HCT116 (cell line): ENCODE measurements at places on chromosomes 1 and 21. TPM values are rescaled to one million over a fixed set of nuclear protein-coding genes. Genes with fewer than 3 reads are reported as not detected.

GRCh38 chr21:42141643-42142042 is 70.5 kb downstream of the UMODL1 start:
- no peak for DNase-seq

GRCh38 chr21:45796003-45796402 is 152.5 kb downstream of the PCBP3 start:
- DNase-seq, result no peak

GRCh38 chr1:40532844-40533424 is 1.5 kb downstream of the ZNF684 start:
- peak; percentile 50 for DNase-seq

DNA sequence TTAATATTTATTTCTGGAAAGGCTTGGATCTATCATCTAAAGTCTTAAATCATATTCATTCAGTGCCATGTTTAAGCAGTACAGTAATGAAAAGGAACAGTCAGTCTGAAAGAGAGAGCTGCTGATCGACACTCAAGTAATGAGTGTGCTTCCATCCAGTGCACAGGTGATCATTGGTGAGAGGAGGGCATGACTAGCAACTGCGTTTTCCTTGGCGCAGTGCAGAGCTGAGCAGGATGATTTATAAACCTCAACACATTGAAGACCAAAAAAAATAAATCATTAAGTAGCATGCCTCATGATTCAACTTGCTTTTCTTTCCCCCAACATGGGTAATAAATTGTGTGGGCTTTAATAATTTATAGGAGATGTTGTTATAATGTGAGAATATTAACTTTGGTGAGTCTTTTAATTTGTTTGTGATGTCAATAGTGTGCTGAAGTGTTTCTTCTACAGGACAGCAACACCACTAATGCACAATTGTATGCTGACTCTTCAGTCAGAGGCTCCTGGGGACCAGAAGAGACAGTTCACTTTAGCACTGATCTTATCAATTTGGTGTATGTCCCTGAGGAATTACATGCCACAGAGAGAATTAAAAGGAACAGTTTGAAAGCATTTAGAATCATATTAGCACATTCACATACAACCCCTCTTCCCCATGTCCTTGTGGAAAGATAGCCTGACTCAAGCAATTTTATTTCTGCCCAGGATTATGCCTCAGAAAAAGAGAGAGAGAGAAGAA is 199.7 kb upstream of the ADGRL2 start:
- no peak for DNase-seq

DNA sequence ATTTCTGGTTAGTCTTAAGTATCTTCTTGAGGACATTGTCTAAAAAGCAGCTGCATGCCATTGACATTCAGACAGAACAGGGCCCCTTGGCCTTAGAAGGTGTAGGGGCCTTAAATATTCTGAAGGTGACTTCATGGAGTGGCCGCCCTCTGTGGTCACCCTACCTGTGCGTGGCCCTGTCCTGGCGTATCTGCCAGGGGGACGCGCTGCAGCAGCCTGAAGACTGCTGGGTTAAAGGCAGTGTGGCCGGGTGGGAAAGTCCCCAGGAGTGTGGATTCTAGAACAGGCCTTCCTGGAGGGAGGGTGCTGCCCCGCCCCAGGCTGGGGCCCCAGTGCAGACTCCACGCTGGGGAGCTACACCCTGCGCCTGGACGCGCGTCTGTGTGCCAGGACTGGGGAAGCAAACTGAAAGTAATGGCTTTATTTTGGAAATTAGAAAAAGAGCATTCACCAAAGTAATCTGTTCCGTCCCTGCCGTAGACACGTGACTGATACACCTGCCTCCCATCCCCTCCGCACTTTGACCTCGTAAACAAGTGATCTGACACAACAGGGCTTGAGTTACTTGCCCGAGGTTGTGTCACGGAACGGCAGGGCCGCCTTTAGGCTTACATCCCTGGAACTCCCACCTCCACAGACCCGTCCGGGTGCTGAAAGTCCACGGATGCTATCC is 1.8 kb downstream of the AGPAT3 start:
- no peak for DNase-seq

DNA sequence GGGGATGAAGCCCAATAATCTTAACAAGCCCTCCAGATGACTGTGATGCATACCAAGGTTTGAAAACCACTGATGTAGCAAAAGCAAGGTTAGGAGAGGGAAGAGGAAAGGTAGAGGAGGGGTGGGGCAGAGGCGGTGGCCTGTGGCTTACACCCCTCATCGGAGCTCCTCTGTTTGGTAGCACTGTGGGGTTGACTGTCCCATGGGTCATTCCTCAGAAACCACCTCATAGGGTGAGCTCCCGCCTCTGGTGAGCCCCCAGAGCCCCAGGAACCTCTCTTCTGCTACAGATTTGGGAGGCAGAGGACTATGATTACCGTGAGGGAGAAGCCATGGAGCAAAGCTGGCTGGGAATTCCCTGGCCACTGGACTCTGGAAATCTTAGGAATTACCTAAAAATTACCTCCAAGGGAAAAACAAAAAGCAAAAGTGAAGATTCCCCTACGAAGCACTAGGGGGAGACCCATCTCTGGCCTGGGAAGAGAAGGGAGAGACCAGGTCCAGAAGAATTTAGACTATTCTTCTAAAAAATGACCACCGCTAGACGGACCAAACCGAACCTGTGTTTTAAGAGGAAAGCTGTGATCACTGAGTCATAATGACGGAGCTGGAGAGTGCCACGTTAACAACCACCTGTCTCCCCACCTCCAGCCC is 1.5 kb upstream of the RASSF5 start:
- no peak for DNase-seq

- no peak for DNase-seq
Observed at GRCh38 chr21:44255511-44255981, 6.2 kb downstream of the DNMT3L start.

DNA sequence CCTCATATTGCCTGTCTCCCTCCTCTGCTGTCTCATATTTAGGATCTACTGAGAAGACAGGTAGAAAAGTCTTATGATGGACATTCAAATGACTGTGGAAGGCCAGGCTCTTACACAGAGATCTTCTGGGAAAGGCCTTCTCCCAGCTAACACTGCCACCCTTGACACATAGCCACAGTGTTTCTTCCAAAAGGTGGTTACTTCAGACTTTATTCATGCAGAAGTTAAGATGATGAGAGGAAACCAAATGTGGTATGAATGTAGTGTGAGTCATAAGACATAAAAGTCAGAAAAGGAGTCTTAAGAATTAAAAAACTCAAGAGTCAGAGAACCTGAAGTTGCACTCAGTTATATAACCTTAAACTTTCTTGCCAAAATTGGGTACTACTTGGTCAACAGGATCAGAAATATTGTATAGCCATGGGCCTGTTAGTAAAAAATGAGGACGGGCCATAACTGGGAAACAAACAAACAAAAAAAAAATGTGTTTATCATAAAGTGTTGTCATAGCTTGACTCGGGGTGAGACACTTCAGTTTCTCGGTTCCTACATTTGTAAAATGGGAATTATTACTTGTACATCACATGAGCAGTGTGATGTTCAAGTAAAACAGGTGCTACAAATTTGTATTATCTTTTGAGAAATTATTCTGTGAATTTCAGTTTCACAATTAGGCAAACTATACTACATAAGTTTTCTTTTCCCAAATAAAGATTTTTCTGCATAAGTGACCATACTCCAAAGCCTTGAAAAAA is 1.2 kb upstream of the DENND1B start:
- DNase-seq, result peak; percentile 28

- no peak for DNase-seq
Observed at GRCh38 chr1:159282118-159282517, 20.0 kb upstream of the FCER1A start.

DNA sequence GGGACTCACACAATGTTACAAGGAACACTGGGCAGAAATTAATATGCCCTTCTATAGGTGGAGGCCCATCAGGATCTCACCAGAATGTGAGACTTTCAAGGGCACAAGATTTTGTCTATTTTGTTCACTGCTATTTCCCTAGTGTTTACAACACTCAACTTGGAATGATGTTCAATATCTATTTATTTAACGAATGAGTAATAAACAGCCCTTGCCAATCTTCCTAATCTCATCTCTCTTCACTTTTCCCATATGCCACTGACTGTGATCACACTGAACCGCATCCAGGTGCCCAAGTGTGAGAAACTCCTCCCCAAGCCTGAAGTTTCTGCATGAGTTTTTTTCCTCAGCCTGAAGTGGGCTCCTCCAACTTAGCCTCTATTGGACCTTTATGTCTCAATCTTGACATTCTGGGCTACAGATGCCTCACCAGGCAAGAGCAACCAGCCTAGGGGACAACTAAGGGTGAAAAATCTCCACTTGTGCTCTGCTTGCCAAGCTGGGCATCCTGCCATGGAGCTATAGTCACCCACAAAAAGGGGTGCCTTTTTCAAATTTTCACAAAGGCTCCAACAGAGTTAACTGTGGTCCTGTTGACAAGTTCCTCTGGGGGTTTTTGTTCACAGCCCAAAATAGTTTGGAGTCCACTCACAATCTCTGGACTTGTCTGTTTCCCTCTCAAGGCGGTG is 105.6 kb downstream of the PLPP3 start:
- no peak for DNase-seq

- no peak for DNase-seq
Observed at GRCh38 chr1:80214888-80215540, 1208.5 kb upstream of the ADGRL4 start.

- no peak for DNase-seq
Observed at GRCh38 chr1:66335859-66336640, 197.9 kb upstream of the SGIP1 start.

- DNase-seq, result no peak
Observed at GRCh38 chr21:26491663-26492062, 81.4 kb downstream of the CYYR1 start.

- DNase-seq, result no peak
Observed at GRCh38 chr1:24391882-24392603, 21.5 kb downstream of the STPG1 start.

DNA sequence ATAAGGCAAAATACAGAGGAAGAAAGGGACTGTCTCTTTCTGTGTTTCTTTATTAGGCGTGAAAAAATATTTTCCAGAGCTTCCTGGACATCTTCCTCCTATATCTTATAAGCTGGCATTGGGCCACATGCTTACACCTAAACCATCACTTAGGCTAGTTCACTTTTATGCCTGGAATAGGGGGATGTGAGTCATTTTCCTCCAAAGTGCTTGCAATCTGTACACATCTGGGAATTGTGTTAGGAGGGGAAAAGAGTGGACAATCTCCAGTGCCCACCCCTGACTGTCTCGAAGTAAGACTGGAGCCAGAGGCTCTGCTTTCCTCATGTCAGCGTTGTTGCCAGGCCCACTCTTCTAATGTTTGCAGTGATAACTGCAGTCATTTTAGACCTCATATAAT is 29.9 kb downstream of the GIPC2 start:
- DNase-seq, result no peak

DNA sequence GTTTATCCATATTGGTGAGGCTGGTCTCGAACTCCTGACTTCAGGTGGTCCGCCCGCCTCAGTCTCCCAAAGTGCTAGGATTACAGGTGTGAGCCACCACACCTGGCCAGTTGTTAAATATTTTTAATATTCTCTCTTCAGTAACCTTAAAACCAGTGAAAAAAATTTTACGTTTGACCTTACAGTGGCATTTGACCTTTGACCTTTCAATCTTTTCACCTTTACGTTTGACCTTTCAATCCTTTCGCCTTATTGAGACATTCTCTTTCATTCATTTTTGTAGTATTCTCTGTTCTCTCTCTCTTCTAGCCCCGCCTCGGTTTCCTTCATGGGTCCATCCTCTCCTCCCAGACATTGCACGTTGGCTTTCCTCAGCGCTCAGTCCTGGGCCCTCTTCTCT is 277.9 kb downstream of the DNM3 start:
- no peak for DNase-seq

DNA sequence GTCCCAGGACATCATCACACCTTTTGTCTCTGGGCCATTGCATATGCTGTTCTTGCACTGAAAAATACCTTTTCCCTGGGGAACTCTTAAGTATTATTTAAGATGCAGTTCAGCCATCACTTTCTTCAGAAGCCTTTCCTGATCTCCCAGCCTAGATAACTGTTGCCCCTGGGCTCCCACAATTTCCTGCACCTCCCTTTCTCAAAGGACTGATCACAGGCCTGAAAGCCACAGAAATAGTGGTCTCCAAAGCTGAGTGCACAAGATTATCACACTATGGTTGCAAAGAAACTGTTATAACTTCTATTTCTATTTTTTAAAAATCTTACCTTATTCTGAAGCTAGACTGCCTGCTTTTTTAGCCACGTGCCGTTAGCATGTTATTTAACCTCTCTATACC is 2.8 kb upstream of the ZSCAN20 start:
- DNase-seq, result no peak

- DNase-seq, result no peak
Observed at GRCh38 chr21:15421947-15422346, 307.8 kb upstream of the USP25 start.

- DNase-seq, result no peak
Observed at GRCh38 chr1:41758500-41758899, 160.2 kb downstream of the HIVEP3 start.

DNA sequence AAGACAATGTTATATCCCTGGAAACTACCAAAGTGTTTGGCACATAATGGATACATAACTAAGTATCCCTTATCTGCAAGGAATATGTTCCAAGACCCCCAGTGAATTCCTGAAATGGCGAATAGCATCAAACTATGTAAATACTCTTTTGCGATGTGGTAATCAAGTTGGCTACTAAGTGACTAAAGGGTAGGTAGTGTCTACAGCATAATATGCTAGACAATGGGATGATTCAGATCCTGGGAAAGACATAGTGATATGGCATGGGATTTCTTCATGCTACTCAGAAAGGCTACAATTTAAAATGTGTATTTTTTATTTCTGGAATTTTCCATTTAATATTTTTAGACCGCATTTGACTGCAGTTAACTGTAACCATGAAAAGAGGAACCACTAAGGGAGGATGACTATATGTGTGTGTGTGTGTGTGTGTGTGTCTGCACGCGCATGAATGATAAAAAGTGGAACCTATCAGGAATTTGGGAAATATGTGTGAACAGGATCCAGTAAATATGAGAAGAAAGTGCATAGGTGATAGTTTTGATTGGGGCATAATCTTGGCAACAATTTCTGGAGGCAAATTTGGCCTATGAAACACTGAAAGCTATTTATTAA is 1899.9 kb downstream of the NCAM2 start:
- no peak for DNase-seq

GRCh38 chr1:41493117-41493536 is 8.6 kb upstream of the EDN2 start:
- peak; percentile 59 for DNase-seq

DNA sequence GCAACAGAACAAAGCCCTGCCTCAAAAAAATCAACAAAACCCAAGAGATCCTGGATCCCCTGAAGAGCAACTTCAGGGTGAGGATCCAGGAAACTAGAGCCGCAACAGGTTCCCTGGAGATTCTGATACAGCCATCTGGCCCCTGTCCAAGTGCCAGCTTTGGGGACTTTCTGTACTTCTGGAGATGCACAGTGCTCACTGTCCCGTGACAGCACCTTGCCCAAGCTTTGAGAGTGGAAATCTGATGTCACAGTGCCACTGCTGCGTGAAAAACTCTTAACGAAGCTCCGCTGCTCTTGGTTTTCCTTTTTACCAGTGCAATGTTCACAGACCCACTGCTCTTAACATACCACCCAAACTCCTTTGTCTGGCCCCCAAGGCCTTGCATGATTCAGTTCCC is 26.3 kb downstream of the STK40 start:
- no peak for DNase-seq

- DNase-seq, result no peak
Observed at GRCh38 chr1:193070386-193070753, 11.0 kb downstream of the RO60 start.

- no peak for DNase-seq
Observed at GRCh38 chr1:113320972-113321680, 69.2 kb upstream of the MAGI3 start.

SPRR2E gene
- total RNA-seq, result not detected

C1orf94 gene
- not detected for total RNA-seq

GOLT1A gene
- total RNA-seq, result 8.0 TPM

TNN gene
- not detected for total RNA-seq

TAF1A gene
- 21.4 TPM for total RNA-seq

KAZN gene
- 13.4 TPM for total RNA-seq

FMOD gene
- total RNA-seq, result not detected

CFAP410 gene
- 15.3 TPM for total RNA-seq
